Tibial artery (tissue), 4 donors: ENCODE measurements at places on chromosomes 1 and 21.
A peak's percentile ranks its signal among the peaks of the same experiment; 100 is the strongest.

- no peak for DNase-seq
These were observed 144.6 kb upstream of the HMGB4 start for GRCh38 chr1:33719326-33719725.

GRCh38 chr1:212013672-212014071 lies 21.7 kb downstream of the INTS7 start:
- DNase-seq, result no peak

DNA sequence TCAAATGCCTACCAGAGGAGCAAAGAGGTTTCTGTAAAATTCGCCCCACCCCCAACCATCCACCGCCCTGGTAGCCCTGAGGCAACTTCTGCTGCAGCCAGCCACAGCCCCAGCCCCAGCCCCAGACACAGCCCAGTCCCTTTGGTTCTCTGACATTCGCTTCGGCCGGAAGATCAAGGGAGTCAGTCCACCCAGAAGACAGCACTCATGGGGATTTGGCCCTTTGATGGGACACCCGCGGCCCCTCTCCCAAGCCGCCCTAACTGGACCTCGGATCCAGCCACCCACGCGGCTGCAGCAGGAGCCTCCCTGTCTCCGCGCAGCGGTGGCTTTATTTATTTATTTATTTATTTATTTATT lies 3881.0 kb downstream of the SRGAP2C start:
- no peak for DNase-seq

DNA sequence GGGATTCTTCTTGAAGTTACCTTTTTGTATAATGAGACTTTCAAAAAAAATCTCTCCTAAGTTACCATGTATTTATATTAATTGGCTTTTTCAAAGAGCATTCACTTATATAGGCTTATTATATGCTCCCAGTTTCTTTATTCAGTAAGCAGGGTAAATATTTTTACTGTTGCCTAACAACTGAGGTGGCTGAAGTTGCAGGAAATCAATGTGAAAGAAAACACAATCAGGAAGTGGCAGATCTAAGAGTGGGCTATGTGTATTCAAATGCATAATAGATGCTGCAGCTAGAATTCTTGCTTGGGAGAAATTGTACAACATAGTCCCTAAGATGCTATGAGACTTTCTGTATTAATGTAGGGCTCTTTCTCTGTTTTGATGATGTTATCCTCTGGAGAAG lies 606.9 kb downstream of the NUF2 start:
- no peak for DNase-seq

GRCh38 chr1:161228032-161228431 lies 2.2 kb downstream of the TOMM40L start:
- DNase-seq, result no peak

DNA sequence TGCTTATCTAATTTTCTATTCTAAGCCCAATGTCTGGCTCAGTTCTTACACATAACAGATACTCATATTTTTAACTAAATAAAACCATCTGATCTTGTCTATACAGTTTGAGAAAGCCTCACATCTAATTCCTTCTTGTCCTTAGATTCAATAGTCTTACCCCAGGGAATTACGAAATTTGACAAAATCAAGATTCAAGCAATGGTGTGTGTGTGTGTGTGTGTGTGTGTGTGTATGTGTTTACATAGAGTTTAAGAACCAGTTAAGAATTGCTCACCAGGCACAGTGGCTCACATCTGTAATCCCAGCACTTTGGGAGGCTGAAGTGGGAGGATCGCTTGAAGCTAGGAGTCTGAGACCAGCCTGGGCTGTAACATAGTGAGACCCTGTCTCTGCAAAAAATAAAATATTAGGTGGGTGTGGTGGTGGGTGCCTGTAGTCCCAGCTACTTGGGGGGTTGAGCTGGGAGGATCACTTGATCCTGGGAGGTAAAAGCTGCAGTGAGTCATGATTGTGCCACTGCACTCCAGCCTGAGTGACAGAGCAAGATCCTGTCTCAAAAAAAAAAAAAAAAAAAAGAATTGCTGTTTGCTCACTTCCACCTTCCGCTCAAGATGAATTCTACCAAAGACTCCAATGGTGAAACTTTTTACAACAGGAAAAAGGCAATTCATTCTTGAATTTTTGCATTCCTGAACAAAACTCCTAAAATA lies 6.2 kb downstream of the WDR64 start:
- DNase-seq, result no peak

- peak; percentile 83 for DNase-seq
These were observed 38.8 kb downstream of the HLCS start for GRCh38 chr21:36927719-36928117.

DNA sequence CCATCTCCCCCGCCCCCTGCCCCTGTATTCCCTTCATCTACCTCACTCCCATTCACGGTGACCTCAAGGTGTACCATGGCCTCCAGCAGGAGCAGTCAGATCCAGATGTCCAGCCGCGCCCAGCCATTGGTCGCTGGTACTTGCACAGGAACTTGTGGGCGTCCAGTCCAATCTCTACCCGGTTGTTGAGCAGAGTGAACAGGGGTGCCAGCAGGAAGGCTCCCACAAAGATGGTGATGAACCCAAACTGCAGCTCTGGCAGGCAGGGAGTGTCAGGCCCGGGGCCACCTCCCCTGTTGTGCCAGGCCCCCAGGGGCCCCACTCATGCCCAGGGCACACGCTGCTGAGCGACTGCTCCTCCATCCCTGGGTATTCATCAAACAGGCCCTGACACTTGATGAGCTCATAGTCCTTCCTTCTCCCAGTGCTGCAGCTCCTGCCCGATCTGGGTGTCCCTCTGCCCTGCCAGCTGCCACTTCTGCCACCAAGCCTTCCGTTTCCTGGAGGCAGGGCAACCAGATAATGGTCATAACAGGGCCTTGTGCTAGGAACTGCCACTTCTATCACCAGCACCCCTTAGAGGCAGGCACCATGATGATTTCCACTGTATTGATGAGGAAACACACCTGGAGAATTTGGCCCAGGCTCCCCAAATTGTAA lies 5.7 kb upstream of the ARHGEF19 start:
- no peak for DNase-seq

- no peak for DNase-seq
These were observed 6.4 kb downstream of the DYRK1A start for GRCh38 chr21:37372951-37373350.

GRCh38 chr1:89723863-89724262 lies 90.9 kb downstream of the LRRC8C start:
- no peak for DNase-seq

DNA sequence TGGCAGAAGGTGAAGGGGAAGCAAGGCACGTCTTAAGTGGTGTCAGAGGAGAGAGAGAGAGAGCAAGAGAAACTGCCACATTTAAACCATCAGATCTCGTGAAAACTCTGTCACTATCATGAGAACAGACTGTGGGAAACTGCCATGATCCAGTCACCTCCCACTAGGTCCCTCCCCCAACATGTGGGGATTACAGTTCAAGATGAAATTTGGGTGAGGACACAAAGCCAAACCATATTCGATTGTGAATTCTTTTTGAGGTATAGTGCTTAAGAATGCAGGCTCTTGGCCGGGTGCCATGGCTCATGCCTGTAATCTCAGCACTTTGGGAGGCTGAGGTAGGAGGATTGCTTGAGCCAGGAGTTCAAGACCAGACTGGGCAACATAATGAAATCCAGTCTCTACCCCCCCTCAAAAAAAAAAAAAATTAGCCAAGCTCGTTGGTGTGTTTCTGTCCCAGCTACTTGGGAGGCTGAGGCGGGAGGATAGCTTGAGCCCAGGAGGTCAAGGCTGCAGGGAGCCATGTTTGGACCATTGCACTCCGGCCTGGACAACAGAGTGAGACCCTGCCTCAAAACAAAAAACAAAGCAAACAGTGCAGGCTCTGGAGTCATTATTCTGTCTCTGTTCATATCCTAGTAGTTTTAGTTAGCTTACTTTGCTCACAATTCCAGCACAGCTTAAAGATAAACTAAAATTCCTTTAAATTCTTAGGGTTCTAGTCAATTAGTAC lies 6.0 kb downstream of the ZCCHC17 start:
- DNase-seq, result no peak

- no peak for DNase-seq
These were observed 24.1 kb upstream of the TTF2 start for GRCh38 chr1:117036018-117036461.

GRCh38 chr1:62573675-62574074 lies 23.6 kb upstream of the ANGPTL3 start:
- DNase-seq, result no peak

- no peak for DNase-seq
These were observed 133.6 kb upstream of the RAB4A start for GRCh38 chr1:229137271-229137670.

GRCh38 chr1:6392809-6393399 lies 663 bp downstream of the ACOT7 start:
- no peak for DNase-seq

DNA sequence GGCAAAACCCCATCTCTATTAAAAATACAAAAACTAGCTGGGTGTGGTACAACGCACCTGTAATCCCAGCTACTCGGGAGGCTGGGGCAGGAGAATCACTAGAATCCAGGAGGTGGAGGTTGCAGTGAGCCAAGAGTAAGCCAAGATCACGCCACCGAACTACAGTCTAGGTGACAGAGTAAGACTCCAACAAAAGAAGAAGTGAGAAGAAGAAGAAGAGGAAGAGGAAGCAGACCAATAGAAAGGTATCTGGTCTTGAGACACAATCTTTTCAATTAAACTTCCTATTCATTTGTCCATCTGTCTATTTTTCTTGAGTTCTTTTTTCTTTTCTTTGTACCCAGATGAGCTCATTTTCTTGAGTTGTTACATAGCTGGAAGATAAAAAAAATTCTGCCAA lies 55.7 kb upstream of the ACADM start:
- no peak for DNase-seq

DNA sequence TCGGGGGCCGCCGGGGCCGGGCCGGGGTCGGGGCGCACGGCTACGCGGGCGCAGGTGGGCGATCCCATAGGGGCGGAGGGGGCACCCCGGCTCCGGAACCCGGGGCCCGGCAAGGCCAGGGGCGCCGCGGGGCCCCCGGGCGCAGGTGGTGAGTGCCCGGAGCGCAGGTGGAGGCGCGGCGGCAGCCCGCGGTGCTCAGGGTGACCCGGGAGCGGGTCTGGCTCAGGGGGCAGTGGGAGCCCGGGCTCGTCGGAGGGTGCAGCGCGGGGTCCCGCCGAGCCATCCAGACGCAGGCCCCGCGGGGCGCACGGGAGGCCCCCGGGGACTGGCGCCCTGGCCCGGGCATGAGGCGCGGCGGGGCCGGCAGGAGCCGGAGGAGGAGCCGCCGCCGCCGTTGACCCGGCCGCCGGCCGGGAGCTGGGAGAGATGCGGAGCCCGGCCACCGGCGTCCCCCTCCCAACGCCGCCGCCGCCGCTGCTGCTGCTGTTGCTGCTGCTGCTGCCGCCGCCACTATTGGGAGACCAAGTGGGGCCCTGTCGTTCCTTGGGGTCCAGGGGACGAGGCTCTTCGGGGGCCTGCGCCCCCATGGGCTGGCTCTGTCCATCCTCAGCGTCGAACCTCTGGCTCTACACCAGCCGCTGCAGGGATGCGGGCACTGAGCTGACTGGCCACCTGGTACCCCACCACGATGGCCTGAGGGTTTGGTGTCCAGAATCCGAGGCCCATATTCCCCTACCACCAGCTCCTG lies 489 bp downstream of the CELSR2 start:
- no peak for DNase-seq

- no peak for DNase-seq
These were observed 206.5 kb downstream of the ZP4 start for GRCh38 chr1:237684236-237684635.

DNA sequence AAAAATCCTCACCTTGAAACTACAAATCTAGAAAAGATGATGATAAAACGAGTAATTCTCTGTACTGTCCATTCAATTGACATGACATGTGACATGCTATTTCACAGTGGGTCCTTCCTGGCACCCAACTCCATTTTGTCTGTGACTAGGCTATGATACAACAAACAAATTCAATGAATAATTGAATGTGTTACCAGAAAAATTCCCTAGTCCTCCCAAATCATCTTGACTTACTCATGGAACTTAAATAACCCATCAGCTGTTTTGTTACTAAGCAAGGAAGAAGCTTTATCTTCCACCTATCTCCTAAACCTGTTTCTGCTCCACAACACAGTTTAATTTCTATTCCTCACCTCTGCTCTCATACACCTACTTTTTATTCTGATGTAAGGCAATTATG lies 30.4 kb downstream of the B3GALNT2 start:
- DNase-seq, result no peak

GRCh38 chr1:209059376-209059775 lies 524.1 kb upstream of the CAMK1G start:
- no peak for DNase-seq

DNA sequence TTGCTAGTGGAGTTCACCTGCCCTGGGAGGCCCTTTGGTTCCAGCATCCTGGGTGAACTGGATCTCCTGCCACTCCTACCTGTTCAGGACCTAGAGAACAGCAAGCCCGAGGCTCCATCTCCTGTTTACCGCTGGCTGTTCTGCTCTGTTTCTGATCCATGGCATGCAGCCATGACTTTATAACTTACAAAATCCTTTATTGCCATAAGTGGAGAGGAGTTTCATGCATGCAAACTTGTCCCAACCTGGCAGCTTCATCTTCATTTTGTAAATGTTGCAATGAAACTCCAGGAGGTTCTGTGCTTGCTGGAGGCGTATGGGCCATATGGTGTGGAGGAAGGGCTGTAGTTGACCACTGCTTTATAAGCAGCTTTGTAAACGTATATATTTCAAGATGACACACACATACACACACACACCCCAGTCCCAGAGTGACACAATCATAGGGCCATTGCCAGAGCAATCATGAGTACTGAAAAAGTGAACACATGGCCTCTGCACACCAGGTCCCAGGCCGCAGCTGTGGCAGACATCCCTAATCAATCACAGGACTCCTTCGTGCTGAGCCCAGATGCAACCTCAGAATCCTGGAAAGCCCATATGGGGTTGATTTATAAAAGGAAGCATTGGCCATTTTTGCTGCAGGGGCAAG lies 69.0 kb downstream of the UBIAD1 start:
- DNase-seq, result no peak

DNA sequence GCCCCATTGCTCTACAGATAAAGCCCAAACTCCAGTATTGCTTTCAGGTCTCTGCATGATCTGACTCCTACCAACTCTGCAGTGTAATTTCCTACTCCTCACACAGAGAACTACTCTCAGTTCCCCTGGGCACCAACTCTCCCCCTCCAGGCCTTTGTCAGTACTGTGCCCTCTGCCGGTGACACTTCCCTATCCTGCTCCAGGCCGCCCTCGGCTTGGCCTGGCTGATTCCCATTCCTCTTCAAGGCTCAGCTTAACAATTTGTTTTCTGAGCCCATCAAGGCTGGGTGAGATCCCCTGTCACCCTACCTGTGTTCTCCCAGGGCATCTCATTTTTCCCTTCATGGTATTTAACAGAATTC lies 2.6 kb downstream of the SLAMF8 start:
- DNase-seq, result peak; percentile 51

DNA sequence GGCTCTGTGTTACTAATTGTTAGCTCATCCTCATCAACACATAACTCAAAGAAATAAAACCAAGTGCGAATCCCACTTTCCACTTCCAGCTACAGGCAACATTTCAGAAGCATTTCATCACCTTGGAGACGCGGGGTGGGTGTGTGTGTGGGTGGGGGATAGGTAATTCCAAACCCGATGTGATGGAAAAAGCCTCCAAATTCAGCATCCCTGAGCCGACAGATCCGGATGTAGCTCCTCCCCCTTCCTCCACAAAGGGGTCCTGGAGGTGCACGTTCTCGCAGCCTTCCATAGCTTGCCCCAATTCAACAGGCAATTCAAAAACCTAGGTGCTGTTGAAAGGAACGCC lies 486 bp downstream of the HSPA13 start:
- no peak for DNase-seq
